ENCODE measurements at places on chromosomes 1 and 21. TPM values are rescaled to one million over a fixed set of nuclear protein-coding genes. Genes with fewer than 3 reads are reported as not detected.

DNA sequence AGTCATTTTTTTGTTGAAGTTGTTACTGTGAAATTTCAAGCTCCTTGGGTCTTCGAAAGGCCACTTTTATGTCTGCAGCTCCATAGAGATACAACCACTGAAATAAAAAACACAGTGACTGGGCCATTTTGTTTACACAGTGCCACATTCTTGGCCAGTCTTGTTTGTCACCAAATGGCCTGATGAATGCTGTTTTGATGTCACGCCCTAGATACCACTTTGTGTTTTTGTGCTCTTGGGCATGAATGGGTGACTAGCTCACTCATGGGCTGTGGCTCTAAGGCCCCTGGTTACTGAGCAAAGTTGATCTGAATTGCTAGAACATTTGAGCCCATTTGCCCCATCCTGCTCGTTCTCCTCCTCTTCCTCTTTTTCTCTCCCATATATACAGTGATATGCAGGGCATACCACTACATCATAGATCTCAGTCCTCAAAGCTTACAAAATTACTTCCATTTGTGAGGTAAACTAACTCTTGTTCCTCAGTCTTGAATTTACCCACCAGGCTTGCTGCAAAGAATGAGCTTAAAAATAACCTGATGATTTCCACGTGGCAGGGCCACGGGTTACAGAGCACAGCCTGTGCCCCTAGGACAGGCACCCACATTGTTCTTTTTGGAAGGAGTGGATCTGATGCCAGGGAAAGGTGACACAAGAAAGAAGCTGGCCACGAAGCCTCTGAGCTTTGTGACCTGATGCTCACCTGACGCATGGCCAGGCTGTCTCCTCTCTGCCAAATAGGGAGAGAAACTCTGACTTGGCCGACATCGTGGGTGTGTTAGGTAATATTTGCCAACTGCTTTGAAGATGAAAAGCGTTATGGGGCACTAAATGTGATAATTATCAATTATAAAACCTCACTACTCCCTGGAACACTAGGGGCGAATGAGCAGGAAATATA lies 92.4 kb downstream of the RUNX1 start:
- DNase-seq, result peak; percentile 5

LDLRAD1 gene
- not detected for total RNA-seq

DNA sequence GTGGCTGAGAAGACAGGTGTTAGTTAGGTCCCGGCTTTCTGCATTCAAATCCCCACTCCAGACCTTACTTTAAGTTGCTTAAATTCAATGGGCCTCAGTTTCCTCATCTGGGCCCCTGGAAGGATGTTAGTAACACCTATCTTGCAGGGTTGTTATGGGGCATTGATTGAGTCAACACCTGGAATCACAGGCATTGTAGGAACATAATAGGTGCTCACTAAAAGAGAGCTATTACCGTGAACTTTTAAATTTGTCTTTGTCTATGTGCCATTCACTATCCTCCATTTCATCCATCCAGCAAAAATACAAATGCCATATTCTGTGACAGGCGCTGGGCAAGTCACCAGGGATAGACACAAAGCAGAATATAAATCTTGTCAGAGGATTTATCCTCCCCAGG lies 10.5 kb upstream of the MAPKAPK2 start:
- no peak for DNase-seq

RNU1-3 gene
- total RNA-seq, result 4,182 TPM

GRCh38 chr1:82032068-82032467 lies 231.3 kb downstream of the ADGRL2 start:
- peak; percentile 70 for DNase-seq

GRCh38 chr1:40315795-40316594 lies 1.1 kb downstream of the COL9A2 start:
- DNase-seq, result no peak

DNA sequence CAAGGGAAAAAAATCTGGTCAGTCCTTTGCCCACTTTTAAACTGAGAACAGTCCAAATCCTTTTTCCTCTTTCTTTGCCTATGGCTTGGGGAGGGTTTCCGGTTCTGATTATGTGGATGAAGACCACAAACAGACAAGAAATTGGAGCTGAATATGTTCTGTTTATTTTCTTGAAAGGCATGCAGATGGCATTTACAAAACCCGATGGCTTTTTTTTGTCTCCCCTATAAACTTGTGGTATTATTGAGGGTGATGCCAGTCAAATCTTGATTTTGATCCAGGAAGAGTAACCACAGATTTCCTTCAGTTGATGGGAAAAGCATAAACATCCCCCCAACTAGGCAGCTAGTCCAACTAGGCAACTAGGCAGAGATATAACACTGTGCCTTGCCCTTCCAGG lies 38.9 kb downstream of the PLPP3 start:
- no peak for DNase-seq

DNA sequence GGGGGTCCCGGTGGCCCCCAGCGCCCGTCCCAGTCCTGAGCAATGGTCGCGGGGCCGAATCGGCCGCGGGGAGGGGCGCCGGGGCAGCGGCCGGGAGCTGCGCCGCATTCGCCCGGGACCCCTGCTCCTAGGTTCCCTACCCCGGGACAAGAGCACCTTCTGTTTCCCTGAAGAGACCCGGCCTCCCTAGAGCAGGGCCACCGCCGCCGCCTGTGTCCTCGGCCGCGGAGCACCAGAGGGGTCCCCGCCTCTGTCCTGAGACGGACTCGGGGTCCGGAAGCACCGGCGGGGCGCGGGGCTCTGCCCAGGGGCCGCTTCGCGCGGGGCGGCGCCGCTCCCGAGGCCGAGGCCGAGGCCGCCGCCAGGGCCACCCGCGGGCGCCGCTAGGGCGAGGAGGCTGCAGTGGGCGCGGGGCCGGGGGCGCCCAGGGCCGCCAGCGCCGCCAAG lies 157.9 kb downstream of the CASZ1 start:
- no peak for DNase-seq

GRCh38 chr1:54371038-54371941 lies 34.9 kb downstream of the SSBP3 start:
- no peak for DNase-seq

DNA sequence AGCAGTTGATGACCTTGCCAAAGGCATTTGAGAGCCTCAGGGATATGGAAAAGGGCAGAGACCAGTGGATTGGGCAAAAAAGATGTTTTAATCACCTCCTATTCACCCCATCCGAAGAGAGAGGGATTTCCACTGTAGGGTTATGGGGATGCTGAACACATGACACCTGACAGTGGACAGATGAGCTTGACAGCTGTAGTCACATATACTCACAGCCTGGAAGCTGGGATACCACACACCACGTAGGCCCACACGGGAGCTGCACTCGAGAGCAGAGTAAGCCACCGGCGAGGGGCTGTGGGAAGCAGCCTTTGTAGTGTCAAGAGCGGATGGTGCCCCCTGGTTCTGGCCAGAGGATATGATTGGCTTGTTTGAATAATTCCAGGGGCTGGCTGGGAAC lies 20.0 kb downstream of the ZBTB40 start:
- no peak for DNase-seq

FCRLB gene
- 0.88 TPM for total RNA-seq

- DNase-seq, result peak; percentile 81
These were observed 134.5 kb upstream of the MAGI3 start for GRCh38 chr1:113255720-113256347.

DNA sequence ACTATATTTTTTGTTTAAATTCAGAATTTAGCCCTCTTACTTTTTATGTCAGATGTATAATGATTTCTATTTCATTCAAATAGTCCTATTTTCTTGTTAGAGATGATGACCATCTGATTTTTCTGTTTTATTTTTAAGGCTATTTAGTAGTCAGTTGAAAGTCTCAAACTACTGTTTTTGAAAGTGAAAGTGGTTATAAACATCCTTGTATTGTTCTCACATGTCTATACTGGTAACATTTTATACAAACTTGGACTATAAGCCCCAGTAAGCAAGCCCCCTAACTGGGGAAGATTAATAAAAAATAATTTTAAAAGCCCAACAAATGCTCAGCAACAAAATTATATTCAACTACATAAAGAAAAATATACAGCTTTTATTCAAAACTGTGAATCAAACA lies 271.3 kb upstream of the RGS18 start:
- no peak for DNase-seq

HMGN1 gene
- total RNA-seq, result 134 TPM

KRTAP19-1 gene
- total RNA-seq, result not detected

DNA sequence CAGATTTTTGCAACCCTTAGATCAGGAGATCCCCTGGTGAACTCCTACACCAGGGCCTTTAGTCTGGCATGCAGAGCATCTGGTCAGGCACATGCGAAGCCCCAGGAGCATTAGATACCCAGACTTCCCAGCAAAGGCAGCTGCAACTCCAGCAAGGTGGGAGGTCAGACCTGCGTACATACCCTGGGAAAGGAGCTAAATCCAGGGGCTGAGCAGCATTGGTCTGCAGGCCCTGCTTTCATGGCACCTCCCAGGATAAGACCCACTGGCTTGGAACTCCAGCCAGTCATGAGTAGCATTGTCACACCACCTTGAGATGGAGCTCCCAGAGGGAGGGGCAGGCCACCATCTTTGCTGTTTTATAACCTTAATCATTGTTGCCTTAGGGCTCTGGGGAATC lies 92.3 kb downstream of the KCNT2 start:
- no peak for DNase-seq

FMOD gene
- 93.3 TPM for total RNA-seq

GRCh38 chr1:173149887-173150286 lies 57.2 kb downstream of the TNFSF4 start:
- DNase-seq, result no peak

DNA sequence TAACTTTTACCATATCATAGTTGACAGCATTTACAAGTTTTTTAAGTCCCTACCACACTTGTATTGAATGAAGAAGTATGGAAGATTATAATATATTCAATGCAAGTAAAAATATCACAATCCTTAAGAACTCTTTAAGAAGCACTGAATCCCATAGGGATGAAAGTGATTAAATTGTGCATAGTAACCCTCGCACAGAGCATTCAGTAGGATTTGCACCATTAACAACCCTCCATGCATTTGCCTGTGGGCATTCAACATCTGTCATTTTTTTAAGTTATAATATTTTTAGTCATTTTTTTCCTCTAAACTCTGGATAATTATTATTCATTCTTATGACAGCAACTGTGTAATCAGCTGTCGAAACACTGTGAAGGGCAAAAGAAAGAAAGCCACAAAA lies 10.1 kb downstream of the SELE start:
- peak; percentile 24 for DNase-seq

- DNase-seq, result no peak
These were observed 33.0 kb downstream of the STXBP3 start for GRCh38 chr1:108779455-108779854.

GRCh38 chr1:119840745-119841144 lies 29.5 kb upstream of the REG4 start:
- no peak for DNase-seq

DNA sequence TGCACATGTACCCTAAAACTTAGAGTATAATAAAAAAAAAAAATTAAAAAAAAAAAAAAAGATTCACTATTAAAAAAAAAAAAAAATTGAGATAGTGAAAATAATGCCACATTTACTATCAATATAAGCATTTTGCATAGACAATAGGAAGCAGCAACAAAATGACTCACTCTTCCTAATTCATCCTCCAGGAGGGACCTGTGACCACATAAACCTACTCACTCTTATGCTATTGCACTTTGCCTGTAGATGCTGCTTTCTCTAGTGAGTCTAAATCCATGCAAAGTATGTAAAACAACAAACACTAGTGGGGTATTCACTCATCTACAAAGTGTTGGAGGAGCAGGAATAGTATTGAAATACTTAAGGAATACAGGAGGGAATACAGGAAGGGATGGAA lies 2.9 kb downstream of the OR10J5 start:
- DNase-seq, result no peak

DNA sequence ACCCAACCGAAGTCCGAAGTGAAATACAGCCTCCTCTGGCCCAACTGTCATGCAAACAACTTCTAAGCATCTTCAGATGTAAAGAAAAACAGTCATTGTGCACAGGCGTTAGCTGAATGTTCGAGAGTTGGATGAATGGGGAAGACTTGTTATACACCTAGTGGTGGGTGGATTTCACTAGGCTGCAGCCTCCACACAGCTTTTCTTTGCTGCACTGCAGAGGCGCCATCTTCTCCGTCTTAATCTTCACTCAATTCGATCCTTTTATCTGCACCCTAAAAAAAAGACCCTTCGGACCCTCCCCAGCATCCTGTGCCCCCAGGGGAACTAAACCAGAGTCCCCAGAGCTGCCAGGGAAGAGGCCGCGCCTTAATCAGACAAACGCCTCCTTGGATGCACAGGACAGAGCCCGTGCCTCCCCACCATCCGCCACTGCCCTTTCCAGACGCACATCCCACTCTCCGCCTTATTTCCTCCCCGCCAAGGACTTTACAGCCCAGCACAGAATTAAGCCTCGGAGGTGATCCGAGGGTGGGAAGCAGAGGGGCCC lies 1.4 kb downstream of the APP start:
- DNase-seq, result no peak

- DNase-seq, result no peak
These were observed 700.1 kb downstream of the KCNT2 start for GRCh38 chr1:195908121-195908520.

ALPL gene
- total RNA-seq, result 35.7 TPM

PRKAA2 gene
- total RNA-seq, result 12.6 TPM

THEM5 gene
- total RNA-seq, result not detected

- DNase-seq, result no peak
These were observed 738 bp upstream of the TRIM11 start for GRCh38 chr1:228407106-228408040.

- DNase-seq, result no peak
These were observed 1.0 kb upstream of the KRTAP13-3 start for GRCh38 chr21:30426731-30427130.

DNA sequence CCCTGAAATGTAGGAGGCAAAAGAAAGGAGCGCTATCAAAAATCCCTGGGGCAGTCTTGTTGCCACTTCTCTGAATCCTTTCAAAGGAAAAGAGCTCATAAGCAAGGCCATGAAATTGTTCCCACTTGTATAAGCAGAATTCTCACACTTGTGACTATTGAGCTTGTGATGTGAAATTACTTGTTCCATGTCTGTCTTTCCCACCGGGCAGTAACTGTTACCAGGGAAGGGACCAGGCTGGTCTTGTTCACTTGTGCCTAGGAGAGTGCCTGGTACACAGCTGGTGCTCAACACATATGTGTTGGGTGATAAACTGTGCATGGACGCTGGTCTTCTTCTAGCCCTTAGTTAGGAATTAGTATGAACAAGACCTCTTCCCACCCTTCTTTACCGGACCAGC lies 150.6 kb downstream of the CDC7 start:
- no peak for DNase-seq

DNA sequence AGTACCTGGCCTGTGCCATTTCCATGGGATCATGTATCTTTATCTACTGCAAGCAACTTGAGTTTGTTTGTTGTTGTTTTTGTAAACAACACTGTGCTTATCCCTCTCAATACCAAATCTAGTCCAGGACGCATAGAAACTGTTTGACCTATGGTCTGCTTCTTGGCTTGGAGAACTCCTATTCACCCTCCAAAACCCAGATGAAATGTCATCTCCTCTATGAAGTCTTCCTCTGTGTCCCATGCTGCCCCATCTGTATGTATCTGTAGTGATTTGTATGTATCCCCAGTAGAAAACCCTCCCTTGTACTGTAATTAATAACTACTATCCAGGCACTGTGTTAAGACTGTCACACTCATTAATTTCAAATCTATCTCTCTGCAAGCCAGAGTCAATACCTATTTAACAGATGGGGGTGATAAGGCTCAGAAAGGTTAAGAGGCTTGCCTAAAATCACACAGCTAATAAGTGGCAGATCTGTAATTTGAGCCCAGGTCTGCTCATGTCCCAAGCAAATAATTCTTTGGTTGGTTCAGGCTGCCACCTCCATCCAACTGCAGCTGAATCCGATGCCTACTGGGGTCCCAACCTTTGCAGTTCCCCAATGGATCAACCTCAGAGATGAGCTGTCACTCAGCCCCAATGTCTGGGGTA lies 24.6 kb upstream of the ECE1 start:
- no peak for DNase-seq

- no peak for DNase-seq
These were observed 167.3 kb downstream of the PBX1 start for GRCh38 chr1:164726235-164726634.
